Karpas-422 (cell line): ENCODE measurements at places on chromosomes 3 and 15. TPM values are rescaled to one million over a fixed set of nuclear protein-coding genes. Genes with fewer than 3 reads are reported as not detected.

The TJP1 gene
- not detected in 2 replicates for total RNA-seq

The TOMM70 gene
- total RNA-seq = 43.1 and 45.1 TPM in 2 replicates

The CLSTN2 gene
- total RNA-seq = not detected in 2 replicates

The STAC gene
- not detected in 2 replicates for total RNA-seq

The BSN gene
- total RNA-seq = 0.37 and 0.61 TPM in 2 replicates

The TRPC1 gene
- 0.14 and 0.75 TPM in 2 replicates for total RNA-seq

The GAP43 gene
- not detected in 2 replicates for total RNA-seq

The CLEC3B gene
- not detected in 2 replicates for total RNA-seq

The LARP6 gene
- total RNA-seq = not detected in 2 replicates

The SYNPR gene
- not detected in 2 replicates for total RNA-seq

The MORC1 gene
- total RNA-seq = not detected in 2 replicates

The BOC gene
- total RNA-seq = 0.04 and 0.47 TPM in 2 replicates

The PLIN1 gene
- not detected in 2 replicates for total RNA-seq

The ECE2 gene
- total RNA-seq = 0.15 TPM in 1 of 2 replicates, not detected in the other

The SV2B gene
- 0.11 and 0.26 TPM in 2 replicates for total RNA-seq

The GLT8D1 gene
- 34.7 and 52.0 TPM in 2 replicates for total RNA-seq

The TUSC7 gene
- total RNA-seq = not detected in 2 replicates

The PLCH1 gene
- total RNA-seq = 0.34 and 0.51 TPM in 2 replicates

The INKA1 gene
- 5.7 and 9.8 TPM in 2 replicates for total RNA-seq

The EPHA3 gene
- not detected in 2 replicates for total RNA-seq

The CYP19A1 gene
- 2.2 and 2.4 TPM in 2 replicates for total RNA-seq

The MEX3B gene
- 0.37 and 1.2 TPM in 2 replicates for total RNA-seq

The GOLGA6L7 gene
- not detected in 2 replicates for total RNA-seq

The SLC6A11 gene
- total RNA-seq = not detected in 2 replicates

The GP9 gene
- not detected in 2 replicates for total RNA-seq

The CTDSPL gene
- not detected in 2 replicates for total RNA-seq

The ZBED2 gene
- not detected in 2 replicates for total RNA-seq

The SCN5A gene
- total RNA-seq = not detected in 2 replicates

The GOLGA6B gene
- not detected in 2 replicates for total RNA-seq

The PPM1M gene
- total RNA-seq = 25.5 and 35.4 TPM in 2 replicates

The CPNE9 gene
- 0.18 TPM in 1 of 2 replicates, not detected in the other for total RNA-seq

The C3orf49 gene
- total RNA-seq = not detected in 2 replicates

The LSAMP gene
- not detected in 2 replicates for total RNA-seq

The SEMA6D gene
- not detected in 2 replicates for total RNA-seq

The SI gene
- not detected in 2 replicates for total RNA-seq

The SEMA3B gene
- total RNA-seq = 0.15 and 0.29 TPM in 2 replicates

The TMC3 gene
- total RNA-seq = not detected in 2 replicates

The P3H2 gene
- not detected in 2 replicates for total RNA-seq

The GPR27 gene
- not detected in 2 replicates for total RNA-seq

The DPP8 gene
- 27.2 and 42.0 TPM in 2 replicates for total RNA-seq

The TMEM158 gene
- not detected in 2 replicates for total RNA-seq

The CLDN18 gene
- total RNA-seq = not detected in 2 replicates

The ZMYND10 gene
- total RNA-seq = 1.3 and 1.4 TPM in 2 replicates

The LRRC49 gene
- not detected in 2 replicates for total RNA-seq

The LEKR1 gene
- total RNA-seq = 2.3 and 6.4 TPM in 2 replicates

The KBTBD12 gene
- not detected in 2 replicates for total RNA-seq

The CORO2B gene
- 0.26 and 0.69 TPM in 2 replicates for total RNA-seq

The P2RY13 gene
- total RNA-seq = 0.40 and 0.97 TPM in 2 replicates

The ZNF385D gene
- total RNA-seq = not detected in 2 replicates

The NUTM1 gene
- total RNA-seq = not detected in 2 replicates

The SERPINI2 gene
- total RNA-seq = not detected in 2 replicates

The ERICH6 gene
- 0.22 TPM in 1 of 2 replicates, not detected in the other for total RNA-seq

The TMCC1 gene
- 14.1 and 23.0 TPM in 2 replicates for total RNA-seq
